ENCODE measurements at places on chromosomes 5 and 9.

GRCh38 chr5:89232139-89232603 lies 349.2 kb upstream of the MEF2C start:
- no peak for DNase-seq

DNA sequence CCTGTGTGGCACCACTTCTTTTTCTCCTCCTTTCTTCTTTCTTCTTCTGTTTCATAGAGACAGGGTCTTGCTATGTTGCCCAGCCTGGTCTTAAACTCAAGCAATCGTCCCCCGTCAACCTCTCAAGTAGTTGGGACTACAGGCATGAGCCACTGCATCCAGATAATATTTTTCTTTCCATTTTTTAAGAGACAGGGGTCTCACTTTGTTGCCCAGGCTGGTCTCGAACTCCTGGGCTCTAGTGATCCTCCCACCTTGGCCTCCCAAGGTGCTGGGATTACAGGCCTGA lies 47.4 kb upstream of the IER5L start:
- no peak for DNase-seq

DNA sequence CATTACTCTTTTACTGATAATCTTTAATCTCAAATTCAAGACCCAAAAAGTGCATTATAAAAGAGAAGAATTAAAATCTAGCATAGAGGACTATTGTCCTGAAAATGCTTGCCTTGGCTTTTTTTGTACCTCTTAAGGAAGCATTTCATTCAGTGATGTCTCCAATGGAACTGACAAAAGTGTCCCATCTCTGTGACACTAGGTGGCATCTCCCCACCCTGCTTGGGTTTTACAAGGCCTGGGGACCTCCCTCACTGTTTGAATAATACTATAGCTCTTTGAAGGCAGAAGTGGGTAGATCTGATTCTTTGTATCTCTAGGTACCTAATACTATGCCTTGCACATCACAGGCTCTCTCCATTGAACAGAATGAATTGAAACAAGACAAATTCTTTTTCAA lies 180.6 kb downstream of the EPB41L4A start:
- DNase-seq: no peak

GRCh38 chr5:179267071-179267670 lies 78.1 kb downstream of the ADAMTS2 start:
- DNase-seq: no peak

Data from activated T-helper 1 cell treated with Interleukin-2 at 50 U/mL for 16 hours (primary cell).